ENCODE measurements at places on chromosomes 6 and 20.
A peak's percentile ranks its signal among the peaks of the same experiment; 100 is the strongest.

DNA sequence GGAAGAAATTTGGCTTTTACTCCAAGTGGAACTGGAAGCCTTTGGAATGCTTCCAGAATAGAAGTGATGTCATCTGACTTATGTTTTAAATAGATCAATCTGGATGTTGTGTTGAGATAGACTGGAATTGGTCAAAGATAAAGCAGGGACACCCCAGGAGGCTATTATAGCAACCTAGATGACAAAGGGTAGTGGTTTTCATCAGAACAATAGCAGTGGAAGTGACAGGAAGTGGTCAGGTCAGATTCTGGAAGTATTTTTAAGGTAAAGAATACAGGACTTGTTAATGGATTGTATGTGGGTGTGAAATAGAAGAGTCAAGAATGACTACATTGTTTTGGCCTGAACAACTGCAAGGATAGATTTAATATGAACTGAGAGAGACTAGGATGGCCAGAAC, 191.4 kb downstream of the ADGRB3 start:
- no peak for DNase-seq

DNA sequence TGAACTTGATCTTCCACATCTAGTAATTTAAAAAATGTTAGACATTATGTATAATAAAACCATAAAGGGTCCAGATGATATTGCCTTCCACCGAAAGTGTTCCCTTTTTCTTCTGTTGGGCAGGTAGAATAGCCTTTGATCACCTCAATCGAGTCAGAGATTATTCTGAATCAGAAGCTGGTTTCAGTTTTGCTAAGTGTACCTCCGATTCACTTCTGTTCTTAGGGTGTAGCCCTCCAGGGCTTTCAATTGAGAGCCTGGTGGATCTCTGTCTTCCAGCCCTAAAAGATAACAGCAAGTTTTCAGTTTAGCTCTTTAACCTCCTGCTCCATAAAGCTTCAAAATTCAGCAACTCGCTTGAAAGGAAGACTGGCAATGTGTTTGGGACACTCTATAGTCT, 21.1 kb upstream of the AIG1 start:
- no peak for DNase-seq

DNA sequence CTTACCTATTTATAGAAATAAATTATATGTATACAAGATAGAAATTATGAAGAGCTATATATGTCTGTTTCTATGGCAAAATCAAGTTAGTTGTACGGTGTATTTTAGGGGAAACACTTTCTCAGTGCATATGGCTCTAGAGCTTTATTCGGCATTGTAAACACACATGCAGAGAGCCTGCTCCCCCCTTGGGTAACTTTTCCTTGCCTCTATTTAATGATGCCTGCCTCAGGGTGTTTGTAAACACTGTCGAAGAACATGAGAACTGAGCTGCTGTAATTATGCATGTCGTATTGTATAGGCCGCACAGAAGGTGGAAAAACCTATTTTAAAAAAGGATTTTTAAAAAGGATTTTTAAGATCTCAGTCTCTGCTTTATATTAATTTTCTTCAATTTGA, 133.4 kb downstream of the FNDC1 start:
- no peak for DNase-seq

DNA sequence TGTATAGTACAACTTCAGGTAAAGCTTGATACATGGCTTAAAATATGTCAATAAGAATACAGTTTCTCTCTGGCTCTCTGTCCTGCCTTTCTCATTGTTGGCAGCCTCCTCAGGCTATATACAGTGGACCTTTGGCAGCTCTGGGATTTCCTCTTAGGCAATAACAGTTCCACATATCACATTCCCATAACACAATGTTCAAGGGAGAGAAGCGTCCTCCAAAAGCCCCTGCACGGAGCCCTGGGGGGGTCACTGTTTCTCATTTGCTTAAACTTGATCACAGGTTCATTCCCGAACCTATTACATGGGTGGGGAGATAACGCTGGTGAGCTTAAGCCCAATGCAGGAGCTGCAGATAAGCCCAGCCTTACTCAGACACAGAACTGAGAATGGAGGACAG, 4.4 kb upstream of the FLRT3 start:
- no peak for DNase-seq

- DNase-seq = peak; percentile 92
These were observed at the start of gene FLOT1 for GRCh38 chr6:30742316-30743098. TSS of gene FLOT1 (minus strand) at chr6:30742687. CDS start at chr6:30742189, 498 bp downstream.

- DNase-seq = no peak
These were observed 494.3 kb downstream of the EPM2A start for GRCh38 chr6:145241039-145241438.

DNA sequence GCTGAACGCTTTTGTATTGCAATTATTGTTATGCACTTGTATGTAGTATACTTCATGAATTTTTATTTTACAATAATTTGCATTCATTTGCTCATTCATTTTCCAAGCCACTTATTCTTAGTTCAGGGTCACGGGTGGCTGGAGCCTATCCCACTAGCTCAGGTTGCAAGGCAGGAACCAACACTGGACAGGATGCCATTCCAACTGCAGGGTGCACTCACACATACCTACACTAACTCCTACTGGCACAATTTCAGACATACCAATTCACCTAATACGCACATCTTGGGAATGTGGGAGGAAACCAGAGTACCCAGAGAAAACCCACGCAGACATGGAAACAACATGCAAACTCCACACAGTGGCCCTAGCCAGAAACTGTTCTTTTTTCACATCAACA, 61.8 kb downstream of the LMBRD1 start:
- no peak for DNase-seq

DNA sequence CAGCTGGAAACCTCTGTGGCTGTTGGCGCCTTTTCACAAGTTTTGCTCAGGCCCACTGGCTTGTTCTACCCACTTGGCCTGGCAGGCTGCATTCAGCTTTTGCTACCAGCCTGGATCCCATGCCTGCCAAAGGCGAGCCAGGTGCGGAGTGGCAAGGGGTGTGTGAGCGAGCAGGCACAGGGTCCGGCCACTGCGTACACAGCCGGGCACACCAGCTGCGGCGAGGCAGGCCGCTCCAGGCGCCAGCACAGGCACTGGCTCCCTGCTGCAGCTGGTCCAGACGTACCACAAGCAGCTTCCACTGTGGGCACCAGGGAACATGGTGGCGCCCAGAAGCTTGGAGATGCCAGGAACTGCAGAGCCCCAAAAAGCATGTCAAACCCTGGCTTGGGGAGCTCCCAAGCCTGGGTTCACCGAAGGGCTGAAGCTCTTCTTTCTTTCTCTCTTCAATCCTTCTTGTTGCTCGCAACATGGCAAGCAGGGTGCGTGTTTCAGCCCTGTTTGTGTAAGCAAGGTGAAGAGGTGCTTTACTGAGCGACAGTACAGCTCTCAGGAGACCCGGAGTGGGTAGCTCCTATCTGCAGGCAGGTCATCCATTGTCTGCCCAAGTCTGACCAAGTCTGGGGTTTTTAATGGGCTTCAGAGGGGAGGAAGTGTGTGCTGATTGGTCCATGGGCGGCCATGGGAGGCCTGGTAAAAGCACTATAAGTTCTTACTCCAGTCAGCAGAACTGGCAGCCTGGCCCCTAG, 32.6 kb upstream of the GRM4 start:
- DNase-seq = no peak

Data from NCI-H774 (cell line).